ENCODE measurements at places on chromosomes 5 and 9.
A peak's percentile ranks its signal among the peaks of the same experiment; 100 is the strongest.

DNA sequence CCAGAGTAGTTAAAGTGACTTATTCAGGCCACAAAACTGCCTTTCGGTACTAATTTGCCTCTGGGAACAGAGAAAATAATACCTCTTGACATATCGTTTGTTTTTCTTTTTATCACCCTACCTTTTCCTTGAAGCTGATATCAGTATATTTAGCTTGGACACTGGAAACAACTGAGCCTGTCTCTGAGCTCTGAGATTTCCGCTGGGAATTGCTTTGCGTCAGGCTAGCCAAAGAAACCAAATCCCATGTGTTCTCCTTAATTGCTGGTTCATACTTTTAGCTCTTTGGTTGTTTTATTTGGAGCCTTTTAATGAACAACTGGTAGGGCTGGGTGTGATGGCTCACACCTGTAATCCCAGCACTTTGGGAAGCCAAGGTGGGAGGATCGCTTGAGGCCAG lies 30.3 kb upstream of the SNAPC3 start:
- DNase-seq, result no peak

GRCh38 chr5:74762599-74762998 lies 4.3 kb downstream of the GFM2 start:
- DNase-seq, result no peak

DNA sequence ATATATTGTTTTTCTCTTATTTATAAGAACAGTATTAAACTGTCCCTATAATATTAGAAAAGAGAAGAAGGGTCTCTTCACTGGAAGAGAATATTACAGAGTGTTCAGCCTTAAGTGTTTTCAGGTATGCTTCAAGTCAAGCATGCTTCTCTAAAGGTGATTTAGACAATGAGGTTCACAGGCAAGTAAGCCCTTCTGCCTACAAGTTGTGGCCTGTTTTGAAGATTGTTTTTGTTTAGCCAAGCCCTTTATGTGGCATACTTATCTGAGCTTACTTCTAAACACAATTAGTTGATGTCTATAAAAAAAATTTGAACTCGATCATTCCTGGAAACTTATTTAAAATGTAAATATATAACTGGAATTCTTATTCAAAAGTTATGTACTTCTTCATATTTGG lies 343.8 kb upstream of the CDH18 start:
- no peak for DNase-seq

- DNase-seq, result no peak
These were observed 167.2 kb downstream of the PAX5 start for GRCh38 chr9:36866840-36867239.

DNA sequence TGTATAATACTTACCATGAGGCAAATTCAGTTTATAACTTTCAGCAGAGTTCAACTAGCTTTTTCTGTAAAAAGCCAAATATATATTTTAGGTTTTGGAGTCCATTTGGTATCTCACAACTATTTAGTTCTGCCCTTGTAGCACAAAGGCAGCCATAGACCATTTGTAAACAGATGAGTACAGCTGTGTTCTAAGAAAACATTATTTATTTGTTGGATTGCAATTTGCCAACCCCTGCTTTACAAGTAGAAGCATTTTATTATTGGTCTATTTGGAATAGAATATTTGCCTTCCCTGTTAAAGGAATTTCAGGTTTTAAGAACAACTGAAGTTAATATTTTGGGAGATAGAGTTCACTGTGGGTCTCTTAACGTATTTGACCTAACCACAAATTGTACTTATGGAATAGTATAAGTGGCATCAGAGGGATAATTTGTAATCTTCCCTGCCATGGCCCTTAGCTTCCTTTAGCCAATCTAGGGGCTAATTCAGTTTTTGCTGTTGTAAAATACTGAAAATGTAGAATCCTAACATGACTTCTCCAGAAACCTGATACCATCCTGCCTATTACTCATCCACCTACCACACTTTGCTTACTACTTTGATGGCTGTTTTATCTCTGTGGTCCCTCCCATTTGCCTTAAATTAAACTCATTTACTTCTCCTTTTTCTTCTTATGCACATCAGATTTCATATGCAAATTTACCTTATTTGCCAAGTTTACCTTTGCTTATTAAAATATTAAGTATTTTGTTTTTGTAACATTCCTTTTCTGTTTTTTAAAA lies 109.2 kb downstream of the DMXL1 start:
- no peak for DNase-seq

DNA sequence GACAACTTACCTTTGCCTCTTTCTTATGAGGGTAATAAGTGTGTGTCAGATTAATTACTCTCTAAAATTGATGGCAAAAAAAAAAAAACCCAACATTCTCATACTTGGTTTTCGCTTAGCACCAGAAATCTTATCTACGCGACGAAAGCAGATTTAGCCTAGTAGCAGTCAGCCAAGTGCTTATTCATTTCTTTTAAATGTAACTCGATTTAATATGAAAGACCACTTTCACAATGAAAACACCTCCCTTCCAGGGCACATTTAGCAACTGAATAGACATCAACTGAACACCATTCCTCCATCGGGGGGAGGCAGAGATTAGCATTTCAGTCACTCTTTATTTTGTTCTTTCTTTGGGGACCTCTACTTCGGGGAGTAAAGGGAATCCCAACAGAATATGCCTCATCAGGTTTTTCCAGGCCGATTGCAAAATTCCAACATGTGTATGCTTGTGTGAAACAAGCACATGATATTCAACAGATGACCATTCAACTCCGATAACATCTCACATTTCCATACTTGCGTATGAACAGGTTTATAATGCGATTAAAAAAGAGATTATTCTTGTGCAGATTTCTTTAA lies 124.1 kb upstream of the RETREG1 start:
- no peak for DNase-seq

- DNase-seq, result peak; percentile 61
These were observed 52.5 kb downstream of the SHB start for GRCh38 chr9:38016375-38017135.

DNA sequence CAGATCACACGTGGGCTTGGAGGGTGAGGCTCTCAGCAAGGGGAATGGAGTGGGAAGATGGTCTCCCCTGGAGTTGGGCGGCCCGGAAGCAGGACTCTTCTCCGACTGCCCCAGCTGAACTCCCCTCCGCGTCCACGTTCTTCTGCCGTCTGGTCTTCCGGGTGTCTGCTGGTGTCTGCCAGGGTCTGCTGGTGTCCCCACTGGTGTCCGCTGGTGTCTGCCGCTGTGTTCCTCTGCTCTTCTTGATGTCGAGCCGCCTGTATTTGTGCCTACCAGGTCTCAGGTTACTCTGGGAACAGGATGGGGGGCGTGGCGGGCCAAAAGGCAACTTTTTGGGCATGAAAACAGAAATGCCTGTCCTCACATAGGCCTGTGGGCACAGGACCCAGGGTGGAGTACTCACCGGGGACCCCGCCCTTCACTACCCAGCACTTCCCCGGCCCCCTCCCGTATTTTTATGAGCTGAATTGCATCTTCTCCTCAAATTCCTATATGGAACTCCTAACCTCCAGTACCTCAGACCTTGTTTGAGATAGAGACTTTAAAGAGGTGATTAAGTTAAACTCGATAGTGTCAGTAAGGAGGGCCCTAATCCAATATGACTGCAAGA lies 675.4 kb downstream of the SEMA5A start:
- no peak for DNase-seq

- DNase-seq, result no peak
These were observed 6.8 kb downstream of the DNAJB5 start for GRCh38 chr9:34996181-34996904.

All from GM04504 (cell line).